ENCODE measurements at places on chromosomes 5 and 9.

GRCh38 chr9:126581893-126582292 lies 31.8 kb upstream of the LMX1B start:
- no peak for DNase-seq

- DNase-seq = no peak
Observed at GRCh38 chr9:131728546-131728910, 11.3 kb downstream of the RAPGEF1 start.

GRCh38 chr9:15349892-15350761 lies 43.1 kb upstream of the TTC39B start:
- DNase-seq = no peak

DNA sequence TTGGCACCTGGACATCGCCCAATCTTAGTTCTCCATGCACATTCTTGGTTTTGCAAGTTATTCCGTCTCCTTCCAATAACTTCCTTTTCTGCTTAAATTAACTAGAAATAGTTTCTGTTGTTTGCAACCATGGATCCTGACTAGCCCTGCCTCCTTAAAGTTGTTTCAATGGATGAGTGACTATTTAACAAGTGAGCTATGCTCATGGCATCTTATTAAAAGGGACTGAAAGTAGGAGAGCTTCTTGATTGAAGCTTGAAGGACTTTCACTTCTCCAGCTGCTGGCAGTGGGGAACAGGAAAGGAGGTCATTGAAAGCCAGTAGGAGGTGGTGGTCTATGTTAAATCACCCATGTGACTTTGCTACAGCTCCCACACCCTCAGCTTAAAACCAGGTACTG lies 466.8 kb downstream of the ARHGEF28 start:
- no peak for DNase-seq

DNA sequence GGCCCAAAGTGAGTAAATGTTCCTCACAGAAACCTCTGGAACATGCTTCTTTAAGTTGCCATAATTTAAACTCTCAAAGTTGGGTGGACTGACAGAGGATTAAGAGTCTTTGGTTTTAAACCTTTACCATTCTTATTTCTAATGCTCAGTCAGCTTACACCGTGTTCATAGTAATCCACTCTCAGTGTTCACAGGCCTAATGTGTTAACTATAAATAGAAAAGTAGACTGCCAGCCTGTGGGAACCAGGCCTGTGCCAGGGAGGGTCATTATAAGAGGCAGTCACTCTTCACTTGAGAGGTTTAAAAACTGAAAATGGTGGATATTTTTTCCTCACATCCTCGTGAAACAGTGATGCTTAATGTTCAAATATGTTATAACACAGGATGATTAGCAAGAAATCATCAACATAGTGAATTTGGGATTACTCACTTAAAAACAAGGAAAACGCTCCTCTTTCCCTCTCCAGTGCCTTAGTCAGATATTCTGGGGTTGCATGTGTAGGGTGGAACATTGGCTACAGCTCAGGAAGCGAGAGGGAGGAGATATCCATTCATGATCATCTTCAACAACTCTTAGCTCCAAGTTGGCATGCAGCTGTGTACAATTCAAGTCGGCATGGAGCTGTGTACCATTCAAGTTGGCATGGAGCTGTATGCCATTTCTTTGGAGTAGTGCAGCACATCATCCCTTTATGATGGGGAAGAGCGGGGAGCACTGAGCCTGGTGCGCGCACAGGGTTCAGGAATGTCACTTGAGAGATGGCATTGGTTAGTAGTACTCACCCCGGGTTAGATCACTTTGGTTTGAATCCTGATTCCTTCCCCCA lies 65.8 kb downstream of the KIAA1958 start:
- no peak for DNase-seq

Measured in NCI-H1417 treated with DMSO at 0.1 percent for 48 hours (cell line).